Stimulated activated CD4-positive, alpha-beta T cell treated with anti-CD3 and anti-CD28 coated beads, Interleukin-15, amount 100 ng/mL, for 1 hour (primary cell): ENCODE measurements at places on chromosomes 12 and 14.

DNA sequence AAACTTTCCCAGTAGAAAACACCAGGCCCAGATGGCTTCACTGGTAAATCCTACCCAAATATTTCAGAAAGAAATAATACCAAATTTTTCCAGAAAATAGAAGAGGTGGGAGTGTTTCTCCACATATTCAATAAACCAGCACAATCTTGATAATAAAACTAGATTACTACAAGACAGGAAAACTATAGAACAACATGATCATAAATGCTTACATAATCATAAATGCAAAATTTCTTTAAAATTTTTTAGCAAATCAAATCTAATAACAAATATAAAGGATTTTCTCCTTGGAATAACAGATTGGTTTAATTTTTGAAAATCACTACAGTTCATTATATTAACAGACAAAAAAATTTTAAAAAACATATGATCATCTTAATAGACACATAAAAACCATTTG lies 294.5 kb downstream of the BCL11B start:
- no peak for DNase-seq

DNA sequence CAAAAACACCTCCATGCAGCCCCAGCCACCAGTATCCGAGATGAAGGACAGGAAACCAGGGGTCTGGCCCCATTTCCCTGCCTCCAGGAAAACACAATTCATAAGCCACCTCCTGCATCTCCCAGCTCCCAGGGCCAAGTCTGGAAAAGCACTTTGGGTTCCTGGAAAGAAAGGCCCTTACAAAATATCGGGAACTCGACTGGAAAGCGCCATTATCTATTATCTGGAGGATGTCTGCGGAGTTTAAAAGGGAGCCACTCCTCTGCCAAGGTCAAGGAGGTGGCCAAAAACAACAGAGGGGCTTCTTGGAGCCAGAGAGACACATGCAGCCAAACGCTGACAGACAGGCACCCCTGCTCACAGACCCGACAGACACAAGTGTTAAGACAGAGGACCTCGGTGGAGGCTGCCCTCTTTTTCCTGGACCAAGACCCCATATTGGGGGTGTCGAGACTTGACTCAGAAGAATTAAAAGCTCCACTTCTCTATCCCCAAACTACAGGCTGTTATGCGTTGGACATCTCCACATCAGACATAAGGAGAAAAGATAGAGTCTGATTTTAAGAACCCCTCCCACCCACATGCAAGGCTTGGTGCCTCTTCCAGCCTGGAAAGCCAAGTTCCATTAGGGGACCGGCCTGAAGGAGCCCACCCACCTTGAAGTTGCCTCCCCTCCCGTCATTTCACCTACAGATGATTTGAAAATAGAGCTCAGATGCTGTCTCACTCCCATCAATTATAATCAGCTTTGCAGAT lies 9.6 kb downstream of the ACTN1 start:
- no peak for DNase-seq

DNA sequence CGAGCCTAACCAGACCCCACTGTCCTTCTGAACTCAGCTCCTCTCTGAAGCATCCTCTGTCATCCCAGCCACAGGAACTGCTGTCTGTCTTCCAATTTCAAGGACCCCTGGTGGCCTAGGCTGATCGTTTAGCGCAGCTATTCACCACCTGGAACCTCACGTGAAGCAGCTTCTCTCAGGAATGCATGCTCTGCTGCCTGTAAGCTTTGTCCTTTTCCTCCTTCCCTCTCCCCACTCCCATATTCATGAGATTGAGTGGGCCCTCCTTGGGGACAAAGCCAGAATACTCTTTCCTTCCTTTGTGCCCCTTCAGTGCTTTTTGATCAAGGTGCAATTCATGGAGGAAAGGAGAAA lies 17.2 kb downstream of the DPF3 start:
- DNase-seq: no peak

- no peak for DNase-seq
Observed at GRCh38 chr14:104600141-104600643, 4.4 kb downstream of the TMEM179 start.

- DNase-seq: no peak
Observed at GRCh38 chr12:88371416-88372183, 208.7 kb downstream of the KITLG start.

GRCh38 chr12:102874819-102875218 lies 42.2 kb downstream of the PAH start:
- DNase-seq: no peak

GRCh38 chr12:53751336-53752191 lies at the start of gene CISTR:
CISTR (minus strand) TSS chr12:53751979.
- DNase-seq: no peak

- no peak for DNase-seq
Observed at GRCh38 chr12:78641837-78642423, 222.6 kb upstream of the SYT1 start.

DNA sequence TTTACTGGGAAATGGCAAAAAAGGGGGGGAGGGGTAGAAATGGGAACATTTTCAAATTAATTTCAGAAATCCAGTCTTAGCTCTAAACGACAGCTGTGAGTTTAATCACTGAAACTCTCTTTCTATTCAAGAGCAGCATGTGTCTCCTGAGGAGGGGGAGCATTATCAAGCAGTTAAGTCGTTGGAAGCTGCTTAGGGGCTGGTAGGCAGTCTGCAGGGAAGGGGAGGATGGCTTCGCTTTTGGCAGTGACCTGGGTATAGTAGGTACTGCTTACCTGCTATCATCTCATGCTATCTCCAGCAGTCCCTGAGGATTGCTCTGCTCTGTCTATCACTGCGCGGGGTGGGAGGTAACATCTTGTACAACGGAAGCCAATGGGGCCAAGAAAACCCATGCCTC lies 567.4 kb downstream of the NRXN3 start:
- no peak for DNase-seq

- no peak for DNase-seq
Observed at GRCh38 chr12:30701056-30701455, 5.4 kb upstream of the IPO8 start.

GRCh38 chr12:14896521-14897169 lies 11.0 kb upstream of the MGP start:
- DNase-seq: no peak

DNA sequence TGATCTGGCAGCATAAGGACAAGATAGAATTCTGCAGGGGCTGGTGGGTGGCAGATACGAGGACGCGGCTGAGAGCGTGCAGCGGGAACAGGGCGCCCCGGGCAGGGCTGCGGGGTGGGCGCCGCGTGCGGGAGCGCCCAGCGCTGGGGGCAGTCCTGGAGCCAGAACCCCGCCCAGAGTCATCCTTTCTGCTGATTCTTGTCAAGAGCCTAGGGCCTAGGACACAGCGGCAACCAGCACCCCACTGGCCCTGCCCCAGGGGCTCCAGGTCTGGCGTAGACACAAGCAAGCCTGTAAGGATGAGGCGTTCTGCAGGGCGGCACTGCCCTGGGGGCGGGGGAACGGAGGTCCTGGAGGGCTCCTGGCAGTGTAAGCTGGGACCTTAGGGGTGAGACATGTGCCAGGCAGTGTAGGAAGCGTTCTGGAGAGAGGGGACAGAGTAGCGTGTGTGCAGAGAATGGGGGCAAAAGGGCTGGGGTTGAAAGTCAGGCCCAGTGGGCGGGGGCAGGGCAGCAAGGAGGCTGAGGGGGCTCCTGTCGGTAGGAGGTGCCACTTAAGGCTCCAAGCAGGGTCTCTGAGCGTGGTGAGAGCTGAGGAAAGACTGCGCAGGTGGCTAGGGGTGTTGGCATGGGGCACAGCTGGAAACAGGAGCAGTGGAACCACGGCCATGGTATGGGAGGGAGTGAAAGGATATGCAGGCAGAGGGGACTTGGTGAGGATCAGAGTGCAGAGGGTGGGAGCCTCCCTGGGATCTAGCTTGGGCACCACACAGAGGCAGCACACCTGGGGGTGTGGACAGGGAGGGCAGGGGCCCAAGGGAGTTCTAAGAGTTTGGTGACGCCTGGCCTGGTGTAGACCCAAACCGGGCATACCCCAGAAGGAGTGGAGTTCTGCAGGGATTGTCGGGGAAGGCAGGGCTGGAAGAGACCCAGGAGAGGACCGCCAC lies 845 bp upstream of the AHNAK2 start:
- no peak for DNase-seq

GRCh38 chr14:23000860-23001259 lies 9.1 kb downstream of the C14orf93 start:
- DNase-seq: no peak

DNA sequence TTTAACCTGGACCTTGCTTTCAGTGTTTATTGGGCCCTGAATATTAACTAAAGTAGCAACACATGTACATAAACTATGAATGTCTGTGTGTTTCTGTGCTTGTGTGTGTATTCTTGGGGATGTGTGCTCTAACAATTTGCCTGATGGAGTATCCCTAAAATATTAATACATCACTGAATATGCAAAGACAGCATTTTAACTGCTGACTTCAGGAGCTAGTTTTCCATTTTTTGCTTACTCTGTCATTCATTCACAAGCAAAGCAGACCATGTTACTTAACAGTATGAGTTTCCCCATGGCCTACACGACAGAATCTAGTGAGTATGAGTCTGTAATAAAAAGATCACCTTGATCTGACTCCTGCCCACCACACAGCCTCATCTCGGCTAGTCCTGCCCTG lies 402.8 kb downstream of the BCAT1 start:
- DNase-seq: no peak

GRCh38 chr14:20751963-20752562 lies 6.4 kb downstream of the EDDM3A start:
- DNase-seq: no peak

DNA sequence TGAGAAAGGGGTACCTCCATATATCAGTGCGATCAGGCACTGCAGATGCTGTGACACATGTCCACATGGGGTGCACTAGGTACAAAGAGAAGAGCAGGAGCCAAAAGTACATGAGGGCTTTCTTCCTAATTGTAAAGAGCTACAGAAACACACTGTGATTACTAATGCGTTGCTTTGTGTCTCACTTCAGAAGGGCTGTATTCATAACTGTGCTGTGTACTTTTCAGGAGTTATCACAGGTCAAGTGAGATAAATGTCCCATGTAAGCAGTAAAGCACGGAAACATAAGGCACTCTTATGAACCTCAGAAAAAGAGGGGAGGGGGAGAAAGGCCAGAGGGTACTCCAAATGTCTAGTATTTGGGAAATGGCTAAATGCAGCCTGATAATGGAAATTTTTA lies 10.6 kb downstream of the SPRING1 start:
- DNase-seq: no peak

GRCh38 chr12:104805186-104805585 lies 152.9 kb downstream of the SLC41A2 start:
- DNase-seq: no peak
